ENCODE measurements at places on chromosomes 5 and 9.

- no peak for DNase-seq
Measured at GRCh38 chr9:136268318-136268717, 22.7 kb upstream of the QSOX2 start.

GRCh38 chr5:8508231-8508630, 639.3 kb downstream of the MTRR start:
- DNase-seq: no peak

DNA sequence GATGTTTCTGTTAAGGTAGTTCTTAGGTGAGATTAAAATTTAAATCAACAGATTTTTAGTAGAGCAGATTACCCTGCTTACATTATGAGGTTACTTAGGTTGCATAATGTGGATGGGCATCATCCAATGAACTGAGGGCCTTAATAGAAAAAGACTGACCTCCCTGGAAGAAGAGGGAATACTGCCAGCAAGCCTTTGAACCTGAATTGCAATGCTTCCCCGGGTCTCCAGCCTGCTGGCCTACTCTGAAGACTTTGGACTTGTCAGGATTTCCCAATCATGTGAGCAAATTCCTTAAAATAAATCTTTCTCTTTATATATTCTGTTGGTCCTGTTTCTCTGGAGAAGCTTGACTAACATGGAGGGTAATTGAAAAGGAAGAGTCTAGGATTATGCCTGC, 542.1 kb upstream of the ARRDC3 start:
- DNase-seq: no peak

DNA sequence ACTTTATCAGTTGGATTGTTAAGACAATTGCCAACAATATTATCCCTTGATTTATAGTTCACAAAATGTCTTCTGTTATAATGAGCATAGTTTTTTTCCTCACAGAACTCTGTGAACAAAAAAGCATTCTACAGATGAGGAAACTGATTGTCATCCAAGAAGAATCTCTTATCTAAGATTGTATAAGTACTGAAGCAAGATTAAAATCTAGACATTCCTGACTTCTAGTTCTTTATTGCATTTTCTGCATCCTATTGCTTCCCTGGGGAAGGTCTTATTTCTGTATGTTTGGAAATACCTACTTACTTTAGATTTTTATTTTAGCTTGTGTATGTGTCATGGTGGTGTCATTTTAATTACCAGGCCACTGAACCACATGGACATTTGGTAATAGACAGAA, 884.9 kb upstream of the WWC1 start:
- DNase-seq: no peak

GRCh38 chr9:134288746-134289145, 37.5 kb upstream of the RXRA start:
- DNase-seq: no peak

GRCh38 chr9:127569886-127570401, 42.1 kb upstream of the STXBP1 start:
- no peak for DNase-seq
